Activated CD4-positive, alpha-beta T cell treated with anti-CD3 and anti-CD28 coated beads for 36 hours (primary cell): ENCODE measurements at places on chromosomes 6 and 20.
A peak's percentile ranks its signal among the peaks of the same experiment; 100 is the strongest.

- no peak for DNase-seq
Observed at GRCh38 chr6:23334360-23334759, 765.0 kb downstream of the HDGFL1 start.

- DNase-seq, result no peak
Observed at GRCh38 chr6:148118244-148118643, 224.4 kb upstream of the SASH1 start.

DNA sequence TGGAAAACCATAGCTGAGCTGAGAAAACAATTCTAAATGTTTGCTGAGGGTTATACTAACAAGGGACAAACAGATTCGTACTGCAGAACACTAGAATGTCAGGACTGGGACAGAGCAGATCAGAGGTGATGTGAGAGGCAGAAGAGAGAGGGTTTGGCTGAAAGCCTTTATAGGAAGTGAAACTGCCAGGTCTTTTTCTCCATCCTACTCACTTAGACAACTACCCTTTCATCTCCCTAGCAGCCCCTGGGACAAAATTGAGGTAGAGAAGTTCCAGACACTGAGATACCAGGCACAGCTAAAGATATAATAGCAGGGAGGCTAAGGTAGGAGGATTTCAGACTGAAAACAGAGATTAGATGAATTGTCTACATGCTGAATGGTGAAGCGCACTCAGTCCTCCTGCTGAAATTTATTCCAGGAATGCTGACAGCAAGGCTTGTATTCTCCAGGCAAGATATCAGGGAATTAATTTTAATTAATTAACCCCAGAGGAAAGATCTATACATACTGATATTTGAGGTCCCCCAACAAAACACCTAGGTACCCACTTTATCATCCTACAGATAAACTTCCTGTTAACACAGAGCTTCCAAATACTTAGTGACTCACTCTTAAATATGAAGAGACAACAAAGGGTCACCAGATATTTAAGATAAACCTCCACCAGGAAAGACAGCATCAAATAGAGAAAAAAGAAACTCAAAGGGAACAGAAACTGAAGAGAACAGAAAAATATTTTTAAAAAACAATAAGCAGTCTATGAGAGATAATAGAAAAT, 12.6 kb upstream of the EIF2S2 start:
- DNase-seq, result no peak

- no peak for DNase-seq
Observed at GRCh38 chr6:21679761-21680265, 86.3 kb downstream of the SOX4 start.

DNA sequence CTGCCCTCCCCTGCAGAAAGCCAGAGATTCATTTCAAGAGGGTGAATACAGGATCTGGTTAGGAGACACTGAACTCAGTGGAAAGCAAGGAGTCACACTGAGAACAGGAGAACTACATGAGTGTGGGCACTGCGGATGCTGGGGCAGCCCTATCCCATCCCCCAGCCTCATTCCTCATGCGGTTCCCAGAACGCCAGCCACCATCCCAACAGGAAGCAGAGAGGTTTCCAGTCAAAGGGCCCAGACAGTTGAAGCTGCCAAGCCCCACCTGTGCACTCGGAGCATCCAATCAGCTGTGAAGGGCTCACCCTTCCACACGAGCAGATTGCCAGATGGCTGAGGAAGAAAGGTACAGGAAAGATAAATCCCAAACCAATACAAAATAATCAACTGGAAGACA, 50.7 kb upstream of the PRND start:
- DNase-seq, result no peak

DNA sequence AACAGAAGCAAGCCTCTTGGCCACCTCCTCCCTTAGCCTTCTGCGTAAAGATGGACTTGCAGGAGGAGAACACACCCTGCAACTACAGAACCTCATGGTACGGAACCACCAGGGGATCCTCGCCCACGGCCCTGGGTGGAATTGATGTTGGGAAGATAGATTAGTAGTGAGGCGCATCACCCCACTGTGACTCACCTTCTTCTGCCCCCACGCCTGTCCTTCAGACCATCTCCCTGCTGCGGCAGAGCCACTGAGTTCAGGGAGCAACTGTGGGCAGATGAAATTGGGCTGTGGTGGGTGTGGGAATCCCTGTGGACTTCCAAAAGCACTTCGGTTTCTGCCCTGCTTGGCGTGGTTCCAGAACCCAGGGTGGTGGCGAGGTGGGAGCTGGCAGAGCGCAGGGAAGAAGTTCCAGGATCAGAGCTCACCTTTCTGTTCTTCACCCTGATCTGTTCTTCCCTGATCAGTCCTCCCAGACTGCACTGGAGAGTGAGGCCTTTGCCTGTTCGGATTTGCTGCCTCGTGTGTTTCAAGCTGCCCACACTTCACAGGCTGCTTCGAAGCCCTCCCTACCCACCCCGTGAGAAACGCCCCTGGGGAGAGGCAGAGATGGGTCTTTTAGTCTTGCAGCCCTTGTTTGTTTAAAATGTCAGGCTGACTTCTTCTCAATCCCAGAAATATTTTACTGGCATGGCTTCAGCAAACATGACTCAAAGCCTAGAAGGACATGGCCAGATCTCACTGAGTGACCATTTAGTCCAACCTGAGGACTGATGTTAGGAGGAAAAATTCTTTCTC, 92.8 kb upstream of the MLN start:
- peak; percentile 25 for DNase-seq

- no peak for DNase-seq
Observed at GRCh38 chr20:51802170-51802751, at the start of gene SALL4. Gene SALL4 (minus strand): TSS chr20:51802521. CDS start chr20:51802408, 113 bp downstream.

DNA sequence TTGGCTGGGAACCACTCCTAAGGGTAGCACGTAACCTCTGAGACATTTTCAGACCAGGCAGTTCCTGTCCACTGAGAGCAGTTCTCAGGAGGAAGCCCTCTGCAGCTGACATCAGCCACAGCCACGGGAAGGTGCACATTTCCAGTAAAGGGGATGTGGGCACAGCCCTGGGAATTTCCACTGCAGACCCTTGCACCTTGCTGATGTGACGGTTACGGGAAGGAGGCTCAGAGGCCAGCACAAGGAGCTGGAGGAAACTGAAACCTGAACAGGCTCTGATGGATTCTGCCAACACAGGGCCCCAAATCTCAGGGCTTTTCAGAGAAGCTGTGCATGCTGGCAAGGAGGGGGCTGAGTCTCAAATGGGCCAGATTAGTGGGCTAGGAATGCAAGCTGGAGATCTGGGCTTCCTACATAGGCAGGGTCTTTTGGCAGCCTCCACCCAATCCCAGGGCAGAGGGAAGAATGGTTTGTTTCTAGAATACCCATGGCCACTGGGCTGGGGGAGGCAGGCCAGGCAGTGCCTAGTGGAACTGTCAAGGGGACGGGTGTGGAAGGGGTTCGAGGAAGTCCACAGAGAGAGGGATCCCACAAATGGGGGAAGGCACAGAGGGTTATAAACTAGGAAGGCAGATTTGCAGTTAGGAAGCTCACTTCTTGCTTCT, 14.2 kb downstream of the EBF4 start:
- peak; percentile 44 for DNase-seq

GRCh38 chr6:99618649-99619408, 12.2 kb downstream of the PRDM13 start:
- DNase-seq, result no peak

DNA sequence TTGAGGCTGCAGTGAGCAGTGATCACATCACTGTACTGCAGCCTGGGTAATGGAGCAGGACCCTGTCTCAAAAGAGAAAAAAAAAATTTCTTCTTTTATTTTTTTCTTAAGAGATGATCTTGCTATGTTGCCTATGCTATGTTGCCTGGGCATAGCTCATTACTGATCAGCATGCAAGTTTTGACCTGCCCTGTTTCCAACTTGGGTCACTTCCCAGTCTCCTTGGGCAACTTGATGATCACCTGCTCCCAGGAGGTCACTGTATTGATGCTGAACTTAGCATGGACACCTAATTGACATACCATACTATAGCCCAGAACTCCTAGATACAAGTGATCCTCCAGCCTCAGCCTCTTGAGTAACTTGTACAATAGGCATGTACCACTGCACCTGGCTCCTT, 30.7 kb upstream of the NANP start:
- no peak for DNase-seq

DNA sequence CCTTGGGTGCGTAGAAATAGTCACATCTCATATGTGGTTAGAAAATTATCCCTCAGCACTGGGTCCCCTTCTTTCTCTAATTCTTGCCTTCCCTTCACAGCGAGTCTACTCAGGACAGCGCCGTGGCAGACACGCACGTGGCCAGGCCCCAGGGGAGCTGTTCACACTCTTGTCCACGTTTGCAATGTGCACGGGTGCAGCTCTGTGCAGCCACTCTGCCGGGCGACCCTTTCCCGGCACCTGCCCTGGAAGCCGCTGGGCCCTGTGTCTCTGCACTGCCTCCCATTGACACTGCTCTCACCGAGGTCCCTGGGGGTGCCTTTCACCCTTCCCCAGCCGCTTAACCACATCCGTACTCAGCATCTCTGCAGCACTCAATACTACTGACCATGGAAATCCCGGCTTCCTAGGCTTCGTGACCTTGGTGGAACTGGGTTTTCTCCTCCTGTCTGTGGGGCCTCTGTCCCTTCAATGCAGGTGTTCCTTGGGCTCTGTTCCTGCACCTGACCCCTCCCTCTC, 104.9 kb downstream of the DACT2 start:
- no peak for DNase-seq

GRCh38 chr6:80449726-80450125, 343.3 kb downstream of the BCKDHB start:
- no peak for DNase-seq
